ENCODE measurements at places on chromosomes 6 and 20. TPM values are rescaled to one million over a fixed set of nuclear protein-coding genes. Genes with fewer than 3 reads are reported as not detected.

DNA sequence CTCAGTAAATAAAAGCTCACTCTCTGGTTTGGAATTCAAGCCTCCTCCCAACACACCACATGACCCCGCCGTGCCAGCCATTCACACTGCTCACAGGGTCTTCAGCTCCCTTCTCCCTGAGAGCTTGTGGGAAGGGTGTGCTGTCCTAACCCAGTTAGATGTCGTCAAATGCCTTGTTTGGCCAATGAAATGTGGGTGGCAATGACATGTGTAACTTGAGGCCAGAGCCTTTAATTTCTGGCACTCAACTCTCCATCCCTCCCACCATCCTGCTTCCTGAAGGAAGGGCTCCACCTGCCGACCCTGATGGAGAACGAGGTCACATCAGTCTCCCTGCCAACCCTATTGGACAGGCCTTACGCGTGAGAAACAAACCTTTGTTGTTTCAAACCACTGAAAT lies 224.5 kb upstream of the AGPAT4 start:
- no peaks in the 10 kb centered on the region for H3K27me3 ChIP-seq
- no peak overlapping the region for H3K4me3 ChIP-seq
- no peaks in the 10 kb centered on the region for H3K4me1 ChIP-seq
- DNase-seq: no peak
- H3K27ac ChIP-seq: no peak overlapping the region
- H3K36me3 ChIP-seq: no peaks in the 10 kb centered on the region

- H3K36me3 ChIP-seq: no peaks in the 10 kb centered on the region
- peaks cover 4% of the 10 kb centered on the region for H3K27me3 ChIP-seq
- peaks cover 13% of the 10 kb centered on the region for H3K4me1 ChIP-seq
- no peak overlapping the region for H3K27ac ChIP-seq
Observed at GRCh38 chr20:49766979-49767521, 45.6 kb upstream of the SLC9A8 start.

DNA sequence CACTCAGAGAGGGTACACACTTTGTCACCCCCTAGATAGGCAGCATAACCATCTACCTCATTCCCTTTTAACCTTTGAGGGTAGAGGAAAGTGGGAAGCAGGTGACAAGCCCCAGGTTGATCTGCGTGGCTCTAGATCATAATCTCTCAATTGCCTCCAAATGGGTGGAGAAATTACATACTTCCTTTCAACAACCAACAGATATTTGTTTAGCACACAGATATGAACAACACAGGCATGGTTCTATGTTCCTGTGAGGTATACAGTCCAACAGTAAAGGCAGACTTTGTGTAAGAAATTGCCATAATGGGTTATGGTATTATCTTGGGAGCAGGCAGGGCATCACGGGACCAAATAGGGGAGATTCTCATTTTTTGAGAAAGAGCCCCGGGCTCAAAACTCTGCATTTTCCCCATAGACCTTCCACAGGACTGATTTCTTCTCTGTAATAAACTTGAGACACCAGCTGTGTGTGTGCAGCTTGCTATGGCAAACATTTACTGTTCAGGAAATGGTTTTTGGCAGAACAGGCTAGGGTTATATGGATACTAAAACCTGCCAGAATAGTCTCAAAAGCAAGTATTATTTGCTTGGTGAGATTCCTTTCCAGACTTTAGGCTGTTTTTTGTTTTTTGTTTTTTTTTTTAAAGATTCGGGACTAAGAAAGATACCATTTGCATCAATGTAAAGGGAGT lies 126.2 kb downstream of the CD164 start:
- no peaks in the 10 kb centered on the region for H3K27me3 ChIP-seq
- no peak overlapping the region for H3K27ac ChIP-seq
- DNase-seq: no peak
- H3K4me1 ChIP-seq: no peaks in the 10 kb centered on the region

POFUT1 gene
- 13.4 TPM for total RNA-seq

- DNase-seq: no peak
- no peaks in the 10 kb centered on the region for H3K36me3 ChIP-seq
- peaks cover 2% of the 10 kb centered on the region for H3K27me3 ChIP-seq
- no peaks in the 10 kb centered on the region for H3K4me1 ChIP-seq
Observed at GRCh38 chr20:54104781-54105180, 34.4 kb upstream of the BCAS1 start.

All from T-cell (primary cell).